ENCODE measurements at places on chromosomes 16 and 17.

GRCh38 chr16:49278567-49278827 is 3.1 kb downstream of the CBLN1 start:
- DNase-seq = no peak

- no peak for DNase-seq
These were observed 83.2 kb downstream of the GRIN2A start for GRCh38 chr16:10098991-10099390.

- no peak for DNase-seq
These were observed 12.2 kb downstream of the N4BP1 start for GRCh38 chr16:48597563-48598387.

DNA sequence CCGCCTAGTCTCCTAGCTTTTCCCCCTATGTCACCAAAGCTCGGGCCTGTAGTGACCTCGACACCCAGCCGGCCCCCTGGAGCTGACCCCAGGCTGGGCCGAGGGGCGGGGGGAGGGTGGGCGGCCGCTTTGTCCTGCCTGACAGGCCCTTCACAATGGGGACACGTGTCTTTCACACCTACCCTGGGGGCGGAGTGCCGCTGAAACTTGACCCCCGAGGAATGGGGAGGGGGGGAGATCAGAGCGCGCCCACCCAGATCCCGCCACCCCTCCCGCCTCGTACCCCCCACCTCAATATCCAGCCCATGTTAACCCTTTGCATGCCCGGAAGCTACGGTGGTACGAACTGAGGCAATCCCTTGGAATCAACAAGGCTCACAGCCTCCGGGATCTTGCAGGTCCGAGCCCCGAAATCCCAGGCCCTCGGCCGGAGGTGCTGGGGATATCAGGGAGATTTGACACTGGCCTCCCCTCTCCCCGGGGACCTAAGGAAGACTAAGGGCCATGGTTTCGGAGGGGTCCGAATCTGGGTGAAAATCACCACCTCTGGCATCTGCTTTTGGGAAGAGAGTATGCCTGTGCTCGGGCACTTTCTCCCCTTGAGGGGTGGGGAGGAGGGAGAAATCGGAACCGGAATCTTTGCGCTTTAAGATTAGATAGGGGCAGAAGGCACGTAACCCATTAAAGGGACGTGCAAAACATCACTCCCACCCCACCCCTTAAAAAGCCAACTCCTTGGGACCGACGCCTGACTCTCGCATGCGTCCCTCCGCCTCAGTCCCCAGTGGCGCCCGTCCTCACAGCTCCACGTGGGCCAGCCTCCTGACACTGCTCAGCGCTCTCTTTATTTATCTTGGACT is 2.6 kb downstream of the NOG start:
- peak; percentile 51 for DNase-seq

DNA sequence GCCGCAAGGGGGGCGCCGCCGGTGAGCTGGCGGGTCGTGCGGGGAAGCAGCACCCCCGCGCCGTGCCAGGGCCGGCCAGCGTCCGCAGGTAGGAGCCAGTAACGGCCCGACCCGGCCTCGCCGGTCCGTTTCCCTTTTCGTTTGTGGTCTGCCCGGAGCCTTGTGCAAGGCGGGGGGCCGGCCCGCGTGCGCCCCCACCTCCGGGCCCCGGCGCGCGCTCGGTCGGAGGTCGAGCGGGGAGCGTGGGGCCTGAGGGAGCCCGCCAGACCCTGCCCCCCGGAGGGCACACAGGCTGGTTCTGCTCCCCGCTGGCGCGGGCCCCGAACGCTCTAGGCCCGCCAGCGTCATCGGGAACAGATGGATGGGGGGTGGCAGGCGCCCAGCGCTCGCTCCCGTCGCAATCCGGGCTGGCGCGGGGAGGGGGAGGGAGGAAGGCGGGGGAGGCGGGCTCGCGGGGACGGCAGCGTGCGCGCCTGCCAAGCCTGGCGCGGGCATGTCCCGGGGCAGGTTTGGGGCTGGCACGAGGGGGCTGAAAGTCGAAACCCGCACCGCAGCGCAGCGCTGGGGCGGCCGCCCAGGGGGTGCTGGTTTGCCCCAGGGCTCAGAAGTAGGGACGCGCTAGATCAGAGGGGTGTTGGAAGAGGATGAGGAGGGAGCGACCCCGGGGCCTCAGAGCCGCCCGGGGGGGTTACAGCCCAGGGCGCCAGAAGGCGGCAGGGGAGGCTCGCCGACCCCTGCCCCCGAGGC is 1.5 kb upstream of the GSE1 start:
- peak; percentile 73 for DNase-seq

DNA sequence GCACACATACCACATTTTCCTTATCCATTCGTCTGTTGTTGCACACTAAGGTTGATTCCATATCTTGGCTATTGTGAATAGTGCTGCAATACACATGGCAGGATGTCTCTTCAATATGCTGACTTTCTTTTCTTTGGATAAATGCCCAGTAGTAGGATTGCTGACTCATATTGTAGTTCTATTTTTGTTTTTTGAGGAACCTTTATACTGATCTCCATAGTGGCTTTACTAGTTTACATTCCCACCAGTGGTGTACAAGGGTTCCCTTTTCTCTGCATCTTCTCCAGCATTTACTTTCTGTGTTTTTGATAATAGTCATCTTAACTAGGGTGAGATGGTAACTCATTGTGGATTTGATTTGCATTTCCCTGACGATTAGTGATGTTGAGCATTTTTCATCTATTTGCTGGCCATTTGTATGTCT is 118.1 kb downstream of the STXBP4 start:
- no peak for DNase-seq

DNA sequence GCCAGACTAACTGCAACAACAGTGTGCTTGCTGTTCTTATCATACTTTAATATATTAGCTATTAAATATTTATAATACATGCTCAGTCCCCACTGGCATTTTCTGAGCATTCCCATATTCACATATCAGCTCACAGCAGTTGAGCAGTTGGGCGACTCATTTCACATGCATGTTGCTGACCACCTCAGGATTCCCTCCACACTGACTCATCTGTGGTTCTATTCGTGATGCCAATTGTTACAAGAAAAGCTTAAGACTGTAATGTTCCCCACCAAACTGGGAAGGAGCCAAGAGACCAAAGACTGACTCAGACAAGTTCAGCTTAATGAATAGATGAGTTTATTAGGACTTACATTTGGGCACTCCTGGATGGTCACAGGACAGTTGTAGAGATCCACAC is 100.3 kb upstream of the KIF2B start:
- no peak for DNase-seq

DNA sequence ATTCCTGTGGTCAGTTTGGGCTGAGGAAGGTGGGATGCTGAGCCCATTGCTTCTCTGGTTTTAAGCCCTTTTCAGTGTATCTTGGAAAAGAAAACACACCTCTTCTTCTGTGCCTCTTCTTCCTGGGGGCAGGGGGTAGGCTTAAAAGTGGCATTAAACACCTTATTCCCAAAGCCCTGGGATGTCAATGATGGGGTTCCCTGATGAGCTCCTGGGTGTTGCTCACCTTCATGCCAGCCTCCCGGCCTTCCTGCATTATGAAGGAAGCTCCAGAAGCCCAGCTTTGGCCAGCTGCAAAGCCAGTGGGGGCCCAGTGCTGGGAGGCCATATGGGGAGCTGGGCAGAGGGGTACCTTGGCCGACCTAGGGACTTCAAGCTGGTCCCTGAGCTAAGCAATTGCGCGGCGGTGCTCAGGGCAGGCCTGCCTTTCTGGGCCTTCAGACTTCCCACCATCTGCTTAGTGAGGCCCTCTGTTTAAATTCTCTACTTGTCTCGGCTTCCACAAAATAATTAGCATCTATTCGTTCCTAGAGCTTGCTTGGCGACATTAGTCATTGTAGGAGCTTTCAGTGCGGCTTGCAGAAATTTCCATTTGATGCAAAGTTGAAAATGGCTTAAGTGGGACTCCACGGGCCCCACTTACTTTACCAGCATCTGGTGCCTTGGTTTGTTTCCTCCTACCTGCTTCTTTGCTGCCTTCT is 121.7 kb upstream of the NLRP1 start:
- DNase-seq = no peak

DNA sequence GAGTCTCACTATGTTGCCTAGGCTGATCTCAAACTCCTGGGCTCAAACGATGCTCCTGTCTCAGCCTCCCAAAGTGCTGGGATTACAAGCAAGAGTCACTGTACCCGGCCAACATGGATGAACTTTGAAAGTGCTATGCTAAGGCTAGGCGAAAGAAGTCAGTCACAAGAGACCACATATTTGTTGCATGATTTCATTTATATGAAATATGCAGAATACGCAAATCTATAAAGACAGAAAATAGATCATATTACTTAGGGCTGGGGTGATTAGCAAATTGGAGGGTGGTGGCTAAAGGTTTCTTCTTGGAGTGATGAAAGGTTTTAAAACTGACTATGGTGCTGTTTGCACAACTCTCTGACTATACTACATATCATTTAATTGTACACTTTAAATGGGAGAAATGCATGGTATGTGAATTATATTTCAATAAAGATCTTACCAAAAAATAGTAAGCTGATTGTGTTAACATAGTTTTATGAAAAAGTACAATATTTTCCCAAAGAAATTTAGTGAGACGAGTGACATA is 1.2 kb upstream of the FLYWCH1 start:
- no peak for DNase-seq

GRCh38 chr17:34798581-34798980 is 162.7 kb downstream of the CCT6B start:
- DNase-seq = no peak

- DNase-seq = no peak
These were observed 2.4 kb downstream of the YPEL2 start for GRCh38 chr17:59333836-59334235.

DNA sequence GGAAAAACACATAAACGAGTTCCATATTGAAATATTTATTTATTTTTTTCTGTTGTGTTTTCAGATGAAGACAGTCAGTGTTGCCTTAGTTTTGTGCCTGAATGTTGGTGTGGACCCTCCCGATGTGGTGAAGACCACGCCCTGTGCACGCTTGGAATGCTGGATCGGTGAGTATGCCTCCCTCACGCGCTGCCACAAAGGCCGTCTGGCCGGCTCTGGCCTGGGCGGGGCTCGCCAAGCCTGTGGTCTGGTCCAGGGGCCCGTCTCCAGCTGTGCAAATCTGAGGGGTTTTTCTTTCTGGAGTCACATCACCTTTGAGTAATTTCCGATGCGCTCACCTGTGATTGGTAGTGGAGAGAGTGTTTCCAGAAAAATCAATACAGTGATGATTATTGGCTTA is 81.0 kb downstream of the RPTOR start:
- DNase-seq = no peak

DNA sequence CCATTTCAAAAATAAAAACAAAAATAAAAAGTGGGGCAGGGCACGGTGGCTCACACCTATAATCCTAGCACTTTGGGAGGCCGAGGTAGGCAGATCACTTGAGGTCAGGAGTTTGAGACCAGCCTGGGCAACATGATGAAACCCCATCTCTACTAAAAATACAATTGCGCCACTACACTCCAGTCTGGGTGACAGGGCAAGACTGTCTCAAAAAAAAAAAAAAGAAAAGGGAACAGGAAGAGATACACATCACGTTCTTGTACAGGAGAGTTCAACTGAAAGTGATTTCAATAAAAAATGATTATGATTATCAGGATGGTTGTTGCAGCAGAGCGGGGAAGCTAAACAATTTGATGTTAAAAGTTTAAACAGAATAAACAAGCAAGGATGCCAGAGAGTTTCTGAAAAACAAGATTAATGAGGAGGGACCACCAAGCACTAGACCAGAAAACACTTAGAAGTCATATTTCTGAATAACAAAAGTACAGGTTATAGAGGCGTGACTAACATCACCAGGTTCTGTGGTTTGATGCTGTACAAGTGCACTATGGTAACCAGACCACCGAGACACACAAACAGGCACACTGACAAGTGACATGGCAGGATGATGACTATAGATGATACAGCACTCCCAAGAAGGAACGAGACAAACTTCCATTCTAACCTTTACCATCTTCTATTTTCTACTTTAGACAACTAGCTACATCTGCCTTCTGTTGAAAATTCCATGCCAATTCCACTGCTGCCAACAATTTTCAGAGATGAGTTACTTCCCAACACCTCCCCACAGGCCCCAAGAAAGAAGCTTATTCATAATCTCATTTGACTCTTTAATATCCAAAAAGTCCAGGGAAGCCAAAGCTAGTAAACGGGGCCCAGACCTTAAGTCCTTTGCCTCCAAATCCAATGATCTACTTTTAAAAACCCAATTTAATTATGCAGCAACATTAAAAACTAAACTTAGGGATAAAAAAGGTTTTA is 11.8 kb downstream of the DNAJA2 start:
- no peak for DNase-seq
